ENCODE measurements at places on chromosomes 3 and 15.

DNA sequence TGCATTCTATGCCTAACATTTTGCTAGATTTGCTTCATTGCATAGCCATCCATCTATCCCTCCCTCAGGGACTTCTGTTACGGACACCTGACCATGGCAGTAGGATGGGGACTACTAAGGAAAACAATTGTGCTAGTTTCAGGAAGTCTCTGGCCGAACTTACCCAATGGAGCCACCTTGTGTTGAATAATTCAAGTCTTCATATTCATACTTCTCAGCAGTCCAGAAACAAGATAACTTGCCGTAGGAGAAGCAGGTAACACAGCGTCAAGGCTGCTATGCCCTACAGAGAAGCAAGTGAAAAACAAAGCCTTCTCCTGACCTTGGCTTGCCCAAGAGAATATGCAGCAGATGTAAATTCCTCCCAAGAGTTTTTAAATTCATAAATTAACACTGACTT is 685.3 kb downstream of the GRM7 start:
- DNase-seq, result no peak

DNA sequence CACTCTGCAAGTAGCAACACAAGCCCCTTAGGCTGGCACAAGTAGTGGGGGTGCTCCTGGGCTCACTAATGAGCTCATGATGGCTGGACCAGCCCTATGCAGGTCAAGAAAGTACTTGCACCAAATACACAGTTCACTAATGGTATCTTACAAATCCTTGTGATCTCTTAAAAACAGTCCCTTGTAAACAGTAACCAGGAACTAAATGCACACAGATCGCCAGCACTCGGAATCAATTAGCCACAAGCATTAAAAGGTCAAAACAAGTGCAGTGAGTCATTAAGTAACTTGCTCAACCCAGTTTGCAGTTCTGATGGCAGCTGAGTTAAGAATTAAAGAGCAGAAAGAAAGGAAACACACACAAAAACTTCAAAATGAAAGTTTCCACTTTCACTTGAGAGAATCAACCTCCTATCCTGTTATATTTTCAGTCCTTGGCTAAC is 43.2 kb downstream of the ARHGEF3 start:
- DNase-seq, result no peak

GRCh38 chr3:177300039-177300833 is 103.0 kb upstream of the TBL1XR1 start:
- DNase-seq, result no peak

DNA sequence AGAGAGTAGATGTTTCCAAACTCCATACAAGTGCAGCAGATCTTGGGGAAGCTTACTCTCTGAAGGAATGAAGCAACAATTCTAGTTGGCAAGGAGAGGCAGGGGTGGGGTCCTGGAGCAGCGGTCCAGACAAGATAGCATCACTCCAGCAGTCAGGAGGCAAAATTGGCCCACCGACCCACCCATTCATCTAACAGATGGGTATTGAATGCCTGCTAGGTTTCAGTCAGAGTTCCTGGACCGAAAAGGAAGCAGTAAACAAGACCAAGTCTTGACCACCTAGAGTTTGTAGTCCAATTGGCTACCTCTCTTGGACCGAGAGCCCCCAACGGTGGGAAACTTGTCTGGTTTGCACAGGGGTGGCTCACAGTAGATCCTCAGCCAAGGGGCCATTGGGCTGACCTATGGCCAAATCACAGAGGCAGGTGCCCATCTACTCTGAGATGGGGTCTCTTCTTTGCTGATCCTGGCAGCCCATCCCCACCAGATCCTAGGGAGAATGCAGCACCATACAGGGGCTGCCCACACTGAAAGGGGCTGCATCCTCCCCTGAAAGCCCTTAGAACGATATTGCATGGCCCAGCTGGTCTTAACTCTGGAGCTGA is 74.3 kb downstream of the CORO2B start:
- no peak for DNase-seq

DNA sequence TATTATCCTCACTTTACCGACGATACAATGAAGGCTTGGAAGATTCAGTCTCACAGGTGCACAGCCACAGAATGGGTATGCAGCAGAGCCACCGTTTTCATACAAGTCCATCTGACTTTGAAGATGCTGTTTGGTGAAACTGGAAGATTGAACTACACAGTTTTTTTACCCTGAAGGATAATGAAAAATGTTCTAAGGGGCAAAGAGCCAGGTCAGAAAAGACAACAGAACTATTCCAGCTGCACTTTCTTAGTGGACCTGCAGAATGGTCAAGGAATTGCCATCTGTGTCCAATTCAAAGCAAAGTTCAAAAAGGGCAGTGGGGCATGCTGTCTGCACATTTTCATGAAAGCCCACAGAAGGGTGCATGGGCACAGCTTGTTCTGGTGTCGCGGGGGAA is 127.6 kb upstream of the PDZRN3 start:
- DNase-seq, result no peak

GRCh38 chr3:172622916-172623700 is 87.8 kb downstream of the NCEH1 start:
- peak; percentile 14 for DNase-seq

DNA sequence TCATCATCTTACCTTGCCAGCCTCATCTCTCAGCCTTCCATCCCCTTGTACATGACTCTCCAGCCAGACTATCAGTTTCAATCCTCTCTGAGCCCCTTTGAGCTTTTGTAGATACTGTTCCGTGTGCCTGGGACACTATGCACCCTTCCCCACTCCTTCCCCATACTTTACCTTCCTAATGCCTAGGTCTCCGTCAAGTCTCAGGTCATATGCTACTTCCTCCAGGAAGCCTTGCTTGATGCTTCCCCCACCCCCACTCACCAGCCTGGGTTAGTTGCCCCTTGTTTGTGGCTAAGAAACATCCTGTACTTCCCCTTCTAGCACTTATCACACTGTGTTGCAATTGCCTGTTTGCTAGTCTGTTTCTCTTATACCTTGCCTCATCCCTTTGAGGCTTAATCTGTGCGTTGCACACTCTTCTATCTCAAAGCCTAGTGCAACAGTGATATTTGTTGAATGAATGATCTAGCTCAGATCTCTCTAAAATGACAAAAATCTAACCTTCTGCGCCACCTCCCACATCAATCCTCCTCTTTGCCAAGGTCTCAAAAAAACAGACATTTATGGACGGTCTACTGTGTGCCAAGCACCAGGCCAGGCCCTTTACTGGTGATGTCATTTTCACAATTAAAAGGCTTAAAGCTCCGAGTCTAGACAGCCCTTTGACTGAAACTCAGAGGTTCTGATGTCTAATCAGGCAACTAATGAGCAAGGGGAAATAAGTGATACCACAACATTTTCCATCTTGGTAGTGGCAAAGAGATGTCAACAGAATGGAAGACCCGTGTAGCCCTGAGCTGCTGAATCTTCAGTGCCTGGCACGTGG is 6.5 kb upstream of the USP3 start:
- DNase-seq, result no peak

DNA sequence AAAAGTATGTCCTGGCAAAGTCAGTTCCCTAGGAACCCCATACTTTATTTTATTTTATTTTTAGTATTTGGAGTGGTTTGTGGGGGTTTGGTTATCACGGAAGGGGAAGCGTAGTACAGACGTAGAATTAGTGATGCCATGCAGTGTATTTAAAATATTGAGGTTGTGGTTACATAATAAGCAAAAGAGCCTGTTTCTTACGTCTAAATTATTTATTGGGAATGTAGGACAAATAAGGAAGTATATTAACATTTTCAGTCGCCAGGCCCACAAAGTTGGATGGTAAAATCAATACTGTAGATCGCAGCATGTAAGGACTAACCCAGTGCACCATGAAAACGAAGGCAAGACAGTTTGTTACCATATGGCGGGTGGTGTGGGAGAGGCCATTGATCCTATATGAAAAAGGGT is 558 bp downstream of the DTWD1 start:
- DNase-seq, result no peak

GRCh38 chr15:58931987-58932588 is 1.4 kb downstream of the SLTM start:
- DNase-seq, result no peak

DNA sequence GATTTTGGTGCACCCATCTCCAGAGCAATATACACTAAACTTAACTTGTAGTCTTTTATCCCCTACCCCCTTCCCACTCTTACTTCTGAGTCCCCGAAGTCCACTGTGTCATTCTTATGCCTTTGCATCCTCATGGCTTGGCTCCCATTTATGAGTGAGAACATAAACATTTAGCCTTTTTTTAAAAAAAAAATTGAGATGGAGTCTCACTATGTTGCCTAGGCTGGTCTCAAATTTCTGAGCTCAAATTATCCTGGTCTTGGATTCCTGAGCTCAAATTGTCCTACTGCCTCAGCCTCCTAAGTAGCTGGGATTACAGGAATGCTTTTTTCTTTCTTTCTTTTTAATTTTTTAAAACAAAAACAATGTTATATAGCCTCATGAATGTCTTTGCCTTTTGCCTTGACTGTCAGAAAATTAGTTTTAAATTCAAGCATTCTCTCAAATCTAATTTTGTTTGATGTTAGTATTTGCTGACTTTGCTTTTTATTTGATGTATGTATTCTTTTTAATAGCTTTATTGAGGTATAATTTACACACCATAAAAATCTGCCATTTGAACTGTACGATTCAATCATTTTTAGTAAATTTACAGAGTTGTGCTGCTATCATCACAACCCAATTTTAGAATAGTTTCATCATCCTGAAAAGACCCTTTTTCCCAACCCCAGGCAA is 46.9 kb downstream of the NFKBIZ start:
- DNase-seq, result no peak

DNA sequence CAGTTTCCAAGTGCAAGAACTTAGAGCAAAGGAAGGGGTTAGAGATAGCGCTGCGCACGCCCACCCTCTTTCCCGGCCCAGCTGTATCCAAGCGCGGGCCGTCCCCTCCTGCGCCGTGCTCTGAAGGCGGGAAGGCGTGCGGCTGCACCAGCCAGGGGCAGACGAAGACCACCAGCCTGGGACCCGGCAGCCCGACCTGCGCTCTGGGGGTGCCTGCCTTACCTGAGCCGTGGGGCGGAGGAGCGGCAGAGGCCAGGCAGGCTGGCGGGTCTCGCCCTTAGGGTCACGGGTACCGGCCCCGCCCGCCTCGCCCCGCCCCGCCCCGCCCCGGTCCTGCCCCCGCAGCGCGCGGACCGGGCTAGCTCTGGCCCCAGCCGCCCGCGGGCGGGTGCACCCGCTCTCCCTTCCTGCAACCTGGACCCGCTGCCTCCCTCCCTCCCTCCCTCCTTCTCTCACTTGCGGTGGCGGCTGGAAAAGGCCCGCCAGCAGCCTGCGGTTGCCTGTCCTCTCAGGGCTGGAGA is at the start of gene WDR72:
WDR72 (minus strand) TSS at position 253 of the 521 bp plus-strand sequence. CDS start 26,514 bp downstream, outside the sequence.
- DNase-seq, result no peak

- DNase-seq, result no peak
These were observed 397.1 kb upstream of the CFAP20DC start for GRCh38 chr3:59446775-59447465.

DNA sequence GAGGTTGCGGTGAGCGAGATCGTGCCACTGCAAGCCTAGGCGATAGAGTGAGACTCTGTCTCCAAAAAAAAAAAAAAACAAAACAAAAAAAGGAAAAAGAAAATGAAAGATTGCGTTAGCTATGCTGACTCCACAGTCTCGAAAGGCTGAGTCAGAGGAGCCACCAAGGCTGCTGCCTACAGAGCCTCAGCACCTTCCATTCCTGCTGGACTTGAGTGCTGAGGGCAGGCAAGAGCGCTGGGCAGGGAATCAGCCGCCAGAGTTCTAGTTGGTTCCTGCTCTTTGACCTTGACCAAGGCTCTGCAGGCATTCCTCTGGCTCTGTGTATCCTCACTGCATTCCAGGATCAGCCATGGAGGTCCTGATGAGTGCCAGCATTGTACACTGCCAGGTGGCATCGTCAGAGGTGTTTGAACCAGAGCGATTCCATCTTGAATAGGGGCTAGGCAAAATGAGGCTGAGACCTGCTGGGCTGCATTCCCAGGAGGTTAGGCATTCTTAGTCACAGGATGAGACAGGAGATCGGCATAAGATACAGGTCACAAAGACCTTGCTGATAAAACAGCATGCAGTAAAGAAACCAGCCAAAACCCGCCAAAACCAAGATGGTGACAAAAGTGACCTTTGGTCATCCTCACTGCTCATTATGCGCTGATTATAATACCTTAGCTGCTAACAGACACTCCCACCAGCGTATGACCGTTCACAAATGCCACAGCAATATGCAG is 5.9 kb downstream of the MESP2 start:
- no peak for DNase-seq

DNA sequence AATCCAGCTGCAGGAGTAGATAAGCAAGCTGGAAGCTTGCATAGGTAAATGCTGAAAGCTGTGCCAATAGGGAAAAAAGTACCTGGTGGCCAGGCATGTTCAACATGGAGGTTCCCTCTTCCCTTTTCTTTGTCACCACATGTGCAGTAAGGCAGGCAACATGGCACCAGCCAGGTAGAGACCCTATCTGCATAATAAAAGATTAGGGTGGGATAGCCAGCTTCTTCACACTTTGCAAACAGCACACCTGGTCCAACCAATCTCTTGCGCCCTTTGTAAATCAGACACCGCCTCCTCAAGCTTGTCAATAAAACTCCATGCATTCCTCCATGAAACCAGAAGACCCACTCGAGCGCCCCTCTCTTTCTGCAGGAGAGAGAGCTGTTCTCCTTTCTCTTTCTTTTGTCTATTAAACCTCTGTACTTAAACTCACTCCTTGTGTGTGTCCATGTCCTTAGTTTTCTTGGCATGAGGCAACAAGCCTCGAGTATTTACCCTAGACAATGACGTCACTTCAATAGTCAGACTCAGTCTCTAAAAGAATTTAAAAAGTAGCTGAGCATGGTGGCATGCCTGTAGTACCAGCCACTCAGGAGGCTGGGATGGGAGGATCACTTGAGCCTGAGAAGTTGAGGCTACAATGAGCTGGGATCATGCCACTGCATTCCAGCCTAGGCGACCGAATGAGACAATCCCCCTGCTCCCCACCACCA is 256.3 kb downstream of the SCAPER start:
- DNase-seq, result no peak
